Heart left ventricle (tissue), 16 donors: ENCODE measurements at places on chromosomes 12 and 14.

DNA sequence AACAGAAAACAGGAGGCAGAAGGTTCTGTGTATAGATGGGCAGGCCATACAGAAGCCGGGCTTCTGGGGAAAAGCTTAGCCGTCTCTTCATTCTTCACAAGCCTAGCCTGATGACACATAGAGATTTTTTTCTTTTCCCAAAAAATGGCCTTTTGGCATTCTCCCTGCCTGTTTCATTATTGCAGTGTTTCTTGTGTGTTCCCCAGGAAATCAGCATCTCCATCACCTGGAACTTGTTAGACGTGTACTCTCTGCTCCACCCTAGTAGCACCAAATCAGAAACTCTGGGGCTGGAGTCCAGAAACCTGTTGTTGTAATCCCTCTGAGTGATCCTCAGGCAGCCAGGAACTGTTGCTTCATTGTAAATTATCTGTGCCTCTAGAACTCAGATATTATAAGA lies 388.1 kb downstream of the CCDC91 start:
- H3K36me3 ChIP-seq, result no peaks in the 10 kb centered on the region
- no peak overlapping the region for H3K4me3 ChIP-seq
- H3K27me3 ChIP-seq, result no peaks in the 10 kb centered on the region
- no peak overlapping the region for H3K27ac ChIP-seq

DNA sequence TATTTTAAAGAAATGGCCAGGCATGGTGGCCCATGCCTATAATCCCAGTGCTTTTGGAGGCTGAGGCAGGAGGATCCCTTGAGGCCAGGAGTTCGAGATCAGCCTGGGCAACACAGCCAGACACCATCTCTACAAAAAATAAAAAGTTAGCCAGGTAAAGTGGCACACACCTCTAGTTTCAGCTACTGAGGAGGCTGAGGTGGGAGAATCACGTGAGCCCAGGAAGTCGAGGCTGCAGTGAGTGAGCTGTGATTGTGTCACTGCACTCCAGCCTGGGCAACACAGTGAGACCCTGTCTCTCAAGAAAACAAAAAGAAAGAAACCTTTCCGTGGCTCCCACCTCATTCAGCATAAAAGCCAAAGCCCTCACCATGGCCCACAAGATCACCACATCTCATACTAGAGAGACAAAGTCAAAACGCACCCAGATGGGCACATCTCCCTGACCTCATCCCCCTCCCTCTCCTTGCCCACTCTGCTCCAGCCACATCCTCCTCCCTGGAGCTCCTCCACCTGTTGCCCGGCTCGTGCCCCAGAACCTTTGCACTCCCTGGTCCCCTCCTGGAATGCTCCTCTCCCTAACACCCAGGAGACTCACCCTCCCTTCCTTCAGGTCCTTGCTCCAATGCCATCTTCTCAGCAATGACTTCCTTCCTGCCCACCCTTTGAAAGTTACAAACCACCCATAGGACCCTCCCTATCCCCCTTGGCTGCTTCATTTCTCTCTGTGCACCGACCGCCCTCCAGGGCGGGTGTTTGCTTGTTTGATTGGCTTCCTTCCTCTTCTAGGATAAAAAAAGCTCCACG lies 4.8 kb upstream of the SCARB1 start:
- no peaks in the 10 kb centered on the region for H3K27me3 ChIP-seq
- DNase-seq, result no peak
- H3K27ac ChIP-seq, result peak overlapping the region; percentile 62
- H3K36me3 ChIP-seq, result no peaks in the 10 kb centered on the region
- no peak overlapping the region for H3K4me3 ChIP-seq

DNA sequence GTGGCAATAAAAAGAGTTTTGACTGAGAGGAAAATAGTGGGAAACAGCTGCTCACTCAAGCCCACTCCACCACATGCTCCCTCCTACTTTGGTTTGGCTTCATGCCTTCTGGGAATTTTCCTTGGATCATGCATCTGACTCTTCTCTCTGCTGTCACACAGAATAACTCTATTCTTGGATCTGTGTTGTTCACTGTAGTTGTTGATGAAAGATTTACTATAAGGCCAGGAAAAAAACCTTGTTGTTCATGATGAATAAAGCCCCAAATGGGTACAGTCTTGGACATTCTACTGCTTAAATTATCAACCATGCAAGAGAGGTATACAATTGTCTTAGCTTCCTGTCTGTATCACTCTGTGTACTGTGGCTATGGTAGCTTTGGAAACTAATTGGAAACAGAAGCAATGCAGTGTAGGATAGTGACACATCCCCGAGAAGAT lies 70.5 kb downstream of the TMX1 start:
- no peaks in the 10 kb centered on the region for H3K36me3 ChIP-seq
- H3K27me3 ChIP-seq, result no peaks in the 10 kb centered on the region
- DNase-seq, result peak; percentile 62
- H3K4me1 ChIP-seq, result peaks cover 5% of the 10 kb centered on the region
- H3K27ac ChIP-seq, result peak overlapping the region; percentile 40

- H3K36me3 ChIP-seq, result no peaks in the 10 kb centered on the region
- H3K27me3 ChIP-seq, result no peaks in the 10 kb centered on the region
- H3K4me3 ChIP-seq, result no peak overlapping the region
Observed at GRCh38 chr14:99854831-99855230, 61.6 kb downstream of the EML1 start.

DNA sequence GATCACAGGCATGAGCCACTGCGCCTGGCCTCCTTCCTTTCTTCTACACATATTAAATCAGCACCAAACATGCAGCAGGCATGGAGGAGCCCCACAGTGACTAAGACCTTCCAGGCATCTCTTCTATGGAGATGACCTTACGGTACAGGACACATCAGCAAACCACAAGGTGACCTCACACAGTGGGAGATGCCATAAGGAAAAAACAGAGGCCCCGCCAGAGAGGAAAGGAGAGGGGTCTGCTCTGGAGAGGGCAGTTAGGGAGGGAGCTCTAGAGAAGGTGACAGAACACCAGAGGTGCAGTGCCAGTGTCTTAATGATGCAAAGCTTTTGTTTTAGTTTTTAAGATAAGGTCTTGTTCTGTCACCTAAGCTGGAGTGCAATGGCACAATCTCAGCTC lies 81.1 kb upstream of the ESRRB start:
- H3K27ac ChIP-seq, result no peak overlapping the region
- DNase-seq, result no peak
- no peaks in the 10 kb centered on the region for H3K4me1 ChIP-seq

- H3K36me3 ChIP-seq, result no peaks in the 10 kb centered on the region
- DNase-seq, result no peak
- no peak overlapping the region for H3K27ac ChIP-seq
- no peak overlapping the region for H3K4me3 ChIP-seq
Observed at GRCh38 chr12:1507308-1507707, 87.1 kb downstream of the FBXL14 start.

GRCh38 chr14:33271216-33271615 lies 332.5 kb downstream of the NPAS3 start:
- no peaks in the 10 kb centered on the region for H3K27me3 ChIP-seq
- no peak overlapping the region for H3K27ac ChIP-seq
- DNase-seq, result no peak
- no peak overlapping the region for H3K4me3 ChIP-seq

DNA sequence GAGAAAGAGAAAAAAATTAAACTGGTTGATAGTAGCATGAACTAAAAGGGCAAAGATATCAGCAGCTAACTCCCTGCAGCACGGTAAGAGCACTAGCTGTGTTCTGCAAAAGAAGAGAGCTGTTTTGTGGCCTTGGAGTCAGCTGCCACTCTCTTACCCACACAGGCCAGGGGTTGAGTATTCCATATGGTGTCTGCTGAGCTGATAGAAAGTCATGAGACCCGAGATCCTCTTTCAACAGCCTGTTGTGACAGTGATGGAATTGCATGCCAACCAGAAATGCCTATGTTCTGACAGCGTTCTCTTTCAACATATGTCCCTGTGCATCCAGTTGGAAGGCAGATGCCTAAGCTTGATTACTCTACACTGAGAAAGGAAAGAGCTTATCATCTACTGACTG lies 39.9 kb downstream of the TMTC1 start:
- DNase-seq, result no peak
- no peak overlapping the region for H3K4me3 ChIP-seq
- peaks cover 12% of the 10 kb centered on the region for H3K4me1 ChIP-seq
- no peaks in the 10 kb centered on the region for H3K36me3 ChIP-seq
- peak overlapping the region; percentile 50 for H3K27ac ChIP-seq

GRCh38 chr12:55983232-55983842 lies 9.5 kb downstream of the RAB5B start:
- peaks cover 17% of the 10 kb centered on the region for H3K36me3 ChIP-seq
- no peak overlapping the region for H3K27ac ChIP-seq
- peaks cover 4% of the 10 kb centered on the region for H3K4me1 ChIP-seq
- H3K4me3 ChIP-seq, result no peak overlapping the region
- no peak for DNase-seq
